ENCODE measurements at places on chromosomes 4 and X.

DNA sequence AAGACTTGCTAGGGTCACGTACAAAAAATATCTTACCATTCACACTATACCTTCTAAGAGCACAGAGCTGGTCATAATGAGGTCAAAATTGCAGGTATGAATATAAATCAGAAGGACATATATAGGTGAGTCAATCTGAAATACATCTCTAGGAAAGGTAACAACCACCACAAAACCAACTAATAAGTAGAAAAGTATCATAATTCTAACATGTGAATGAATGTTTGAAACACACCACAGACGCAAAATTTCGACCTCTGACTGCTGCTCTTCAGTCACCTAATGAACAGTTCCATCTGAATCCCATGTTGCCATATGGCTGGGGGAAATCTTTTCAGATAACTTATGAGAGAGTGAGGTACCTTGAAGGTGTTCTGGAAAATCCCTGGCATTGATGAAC is 22.1 kb downstream of the STAP1 start:
- no peak overlapping the region for H3K4me3 ChIP-seq
- H3K4me1 ChIP-seq: no peaks in the 10 kb centered on the region
- H3K27me3 ChIP-seq: no peaks in the 10 kb centered on the region
- no peak overlapping the region for H3K27ac ChIP-seq

- no peak overlapping the region for H3K4me3 ChIP-seq
- no peaks in the 10 kb centered on the region for H3K27me3 ChIP-seq
- H3K36me3 ChIP-seq: peaks cover 27% of the 10 kb centered on the region
Observed at GRCh38 chr4:128009428-128009827, 44.2 kb downstream of the ABHD18 start.

- DNase-seq: no peak
- peak overlapping the region; percentile 79 for H3K27ac ChIP-seq
- H3K4me3 ChIP-seq: peak overlapping the region; percentile 44
Observed at GRCh38 chr4:88533937-88534750, 10.6 kb upstream of the PYURF start.

GRCh38 chr4:80196259-80196921 is 913 bp upstream of the PRDM8 start:
- peaks cover 94% of the 10 kb centered on the region for H3K27me3 ChIP-seq
- H3K27ac ChIP-seq: no peak overlapping the region
- no peaks in the 10 kb centered on the region for H3K4me1 ChIP-seq
